ENCODE measurements at places on chromosomes 5 and 9.

GRCh38 chr9:77648234-77649108 lies at the start of gene GNA14:
TSS of gene GNA14 (minus strand) at chr9:77648322. CDS start at chr9:77647793, 529 bp downstream.
- no peak for DNase-seq

- no peak for DNase-seq
These were observed at the start of gene SLCO6A1 for GRCh38 chr5:102498271-102499034. TSS of gene SLCO6A1 (minus strand) at chr5:102499001. CDS start at chr5:102498844, 157 bp downstream.

GRCh38 chr9:131799177-131799823 lies 59.4 kb upstream of the RAPGEF1 start:
- peak; percentile 73 for DNase-seq

DNA sequence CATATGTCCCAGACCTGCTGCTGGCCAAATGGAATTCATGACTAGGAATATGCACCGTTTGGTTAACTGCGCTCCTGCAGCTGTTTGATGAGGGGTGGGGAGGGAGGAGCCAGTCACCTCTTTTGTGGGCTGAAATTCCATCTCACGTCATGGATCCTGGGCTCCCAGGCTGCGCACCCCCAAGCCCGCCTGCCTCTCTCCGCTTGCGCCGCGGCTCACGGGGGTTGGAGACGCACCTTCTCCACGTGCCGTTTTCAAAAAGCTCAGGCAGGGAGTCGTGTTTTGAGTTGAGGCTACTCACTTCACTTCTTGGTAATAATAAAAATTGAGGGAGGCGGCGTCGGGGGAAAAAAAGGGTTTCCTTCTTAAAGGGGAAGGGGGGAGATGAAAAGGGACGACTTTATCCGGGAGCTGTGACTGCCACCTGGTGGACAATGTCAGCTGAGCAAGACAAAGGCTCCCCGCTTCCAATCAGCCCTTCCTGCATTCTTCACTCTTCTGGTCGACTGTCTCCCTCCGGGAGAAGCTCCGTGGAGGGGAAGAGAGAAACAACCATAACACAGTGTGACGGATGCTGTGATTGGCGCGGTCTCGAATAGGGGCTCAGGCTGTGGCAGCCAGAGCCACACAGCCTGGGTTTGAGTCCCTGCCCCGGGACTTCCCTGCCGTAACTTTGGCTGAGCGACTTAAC lies 15.9 kb upstream of the C5orf47 start:
- DNase-seq, result peak; percentile 82

GRCh38 chr5:153598099-153598498 lies 107.6 kb downstream of the GRIA1 start:
- no peak for DNase-seq

GRCh38 chr5:146698651-146699050 lies 179.9 kb downstream of the PPP2R2B start:
- no peak for DNase-seq

- DNase-seq, result peak; percentile 80
These were observed 19.0 kb downstream of the NEURL1B start for GRCh38 chr5:172659909-172660628.

DNA sequence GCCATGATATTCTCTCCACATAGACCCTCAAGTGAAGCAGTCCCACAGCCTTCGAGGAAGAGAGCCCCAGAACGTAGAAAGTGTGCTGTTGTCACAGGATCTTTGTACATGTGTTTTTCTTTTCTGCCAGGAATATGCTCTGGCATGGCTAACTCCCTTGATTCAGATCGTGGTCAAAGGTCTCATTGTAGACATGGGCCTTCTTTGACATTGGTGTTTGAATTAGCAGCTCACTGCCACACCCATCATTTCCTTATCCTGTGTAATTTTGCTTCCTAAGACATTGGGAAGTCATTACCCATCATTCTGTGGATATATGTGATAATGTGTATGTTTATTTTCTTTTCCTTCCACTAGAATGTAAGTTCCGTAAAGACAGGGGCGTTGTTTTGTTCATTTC lies 25.5 kb downstream of the MTRR start:
- no peak for DNase-seq

DNA sequence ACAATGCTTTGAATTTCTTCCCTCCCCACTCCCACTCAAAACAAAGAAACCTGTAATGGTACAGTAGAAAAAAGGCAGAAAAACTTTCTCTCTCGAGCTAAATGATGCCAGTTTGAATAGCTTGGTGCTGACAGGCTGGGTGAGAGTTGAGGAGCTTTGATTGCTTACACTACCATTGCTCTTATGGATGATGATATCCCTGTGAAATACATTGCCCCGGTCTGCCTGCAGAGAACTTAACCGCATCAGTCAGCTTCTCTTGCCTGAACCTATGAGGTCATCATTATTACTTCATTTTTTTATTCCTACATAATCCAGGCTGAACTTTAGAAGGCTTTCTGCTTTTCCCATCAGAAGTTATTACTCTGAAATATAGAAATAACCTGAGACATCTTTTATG lies 69.3 kb downstream of the ISL1 start:
- DNase-seq, result no peak

DNA sequence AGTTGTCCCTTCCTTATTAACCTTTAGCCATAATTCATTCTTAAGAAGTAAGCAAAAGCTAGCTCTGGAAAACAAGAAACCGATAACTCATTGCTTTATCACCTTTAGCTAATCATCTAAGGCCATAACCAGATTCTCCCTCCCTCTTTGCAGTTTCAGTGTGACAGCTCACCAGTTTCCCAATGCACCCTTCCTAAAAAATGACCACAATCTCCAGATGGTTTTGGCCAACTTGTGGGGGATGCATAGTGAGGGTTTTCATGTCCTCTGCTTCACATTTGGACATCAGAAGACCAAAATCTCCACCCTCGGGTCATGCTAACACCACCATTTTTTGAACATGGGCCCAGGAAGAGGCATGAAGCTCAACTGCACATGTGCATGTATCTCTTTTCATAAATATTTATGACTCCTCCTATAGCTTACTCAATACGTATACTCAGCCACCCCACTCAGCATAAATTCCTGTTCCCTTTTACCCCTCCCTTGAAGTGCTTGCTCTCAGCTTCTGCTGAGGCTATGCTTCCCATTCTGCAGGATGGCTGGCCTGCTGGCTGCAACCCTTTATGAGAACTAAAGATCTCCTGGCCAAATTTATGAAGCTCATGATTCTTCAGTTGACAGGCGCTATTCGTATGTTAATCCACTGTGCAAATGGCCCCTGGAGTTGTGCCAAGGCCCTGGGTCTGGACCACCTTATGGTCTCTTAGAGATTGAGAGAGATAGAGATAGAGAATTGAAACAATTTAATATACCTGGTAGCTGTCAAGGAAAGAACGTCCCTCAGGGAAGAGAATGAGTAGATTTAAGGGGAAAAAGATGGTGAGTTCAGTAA lies 14.8 kb downstream of the PPP3R2 start:
- no peak for DNase-seq

DNA sequence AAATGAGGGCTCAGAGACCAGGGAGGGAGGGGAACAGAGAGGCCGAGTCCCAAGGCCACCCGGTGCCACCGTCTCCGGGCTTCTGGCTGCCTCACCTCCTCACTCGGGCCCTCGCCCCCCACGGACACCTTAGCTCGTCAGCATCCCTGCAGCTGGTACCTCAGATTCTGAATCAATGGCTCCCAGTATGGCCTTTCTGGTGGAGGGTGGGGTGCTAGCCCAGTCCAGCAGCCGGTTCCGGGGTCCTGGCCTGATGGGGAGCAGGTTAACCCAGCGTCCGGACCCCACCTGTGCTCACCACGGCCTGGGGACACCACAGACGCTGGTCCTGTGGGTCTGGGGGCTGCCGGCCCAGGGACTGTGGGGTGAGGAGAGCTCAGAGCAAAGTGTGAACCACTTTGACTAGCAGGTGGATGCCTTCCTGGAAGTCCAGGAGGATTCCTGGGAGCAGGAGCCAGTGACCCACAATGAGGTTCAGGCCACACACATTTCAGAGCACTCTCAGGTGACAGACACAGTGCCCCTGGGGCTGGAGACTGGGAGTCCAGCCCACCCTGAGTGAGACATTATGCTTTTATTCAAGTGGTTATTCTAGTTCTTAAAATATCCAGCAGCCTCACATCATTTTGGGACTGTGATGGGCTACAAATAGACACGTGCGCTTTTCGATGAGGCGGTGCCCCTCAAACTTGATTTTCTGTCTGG lies 53.3 kb downstream of the AHRR start:
- no peak for DNase-seq

DNA sequence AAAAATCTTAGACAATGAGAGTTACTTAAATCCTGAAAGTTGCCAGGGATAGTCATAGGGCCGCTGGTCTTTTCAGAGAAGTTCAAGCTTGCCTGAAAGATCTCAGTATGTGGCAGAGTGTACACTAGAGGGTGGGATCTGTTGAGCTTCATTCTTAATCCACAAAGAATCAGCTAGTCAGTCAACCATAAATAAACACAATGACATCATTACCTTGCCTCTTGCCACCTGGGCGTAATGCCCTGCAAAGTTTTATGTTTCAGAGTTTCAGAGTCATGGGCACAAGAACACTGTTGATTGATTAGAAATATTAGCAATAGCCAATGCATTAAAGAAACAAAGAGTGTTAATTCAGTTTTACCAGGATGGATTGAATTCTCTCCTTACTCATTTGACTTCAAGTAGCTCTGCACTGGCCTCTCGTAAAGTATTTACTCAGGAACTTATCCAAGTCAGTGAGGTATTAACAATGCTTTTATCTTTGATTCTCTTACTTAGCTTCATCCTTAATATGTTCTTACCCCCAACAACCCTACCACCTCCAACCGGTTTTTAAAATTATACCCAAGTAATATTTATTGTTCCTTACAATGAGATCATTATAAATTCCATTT lies 14.3 kb upstream of the ANXA1 start:
- no peak for DNase-seq

GRCh38 chr5:161676103-161676502 lies 9.4 kb upstream of the GABRA6 start:
- DNase-seq, result peak; percentile 5

DNA sequence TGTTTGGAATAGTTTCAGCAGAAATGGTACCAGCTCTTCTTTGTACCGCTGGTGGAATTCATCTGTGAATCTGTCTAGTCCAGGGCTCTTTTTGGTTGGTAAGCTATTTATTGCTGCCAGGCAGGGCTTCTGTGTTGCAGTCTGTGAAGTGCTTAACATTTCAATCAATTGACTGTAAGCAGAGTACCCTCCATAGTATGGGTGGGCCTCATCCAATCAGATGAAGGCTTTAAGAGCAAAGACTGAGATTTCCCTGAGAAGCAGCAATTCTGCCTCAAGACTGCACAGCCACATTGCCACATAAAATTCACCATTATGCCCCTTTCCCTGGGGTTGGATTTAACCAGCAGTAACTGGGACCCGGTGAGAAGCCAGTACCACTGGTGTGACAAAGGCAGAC lies 98.9 kb upstream of the ICE1 start:
- DNase-seq, result no peak

DNA sequence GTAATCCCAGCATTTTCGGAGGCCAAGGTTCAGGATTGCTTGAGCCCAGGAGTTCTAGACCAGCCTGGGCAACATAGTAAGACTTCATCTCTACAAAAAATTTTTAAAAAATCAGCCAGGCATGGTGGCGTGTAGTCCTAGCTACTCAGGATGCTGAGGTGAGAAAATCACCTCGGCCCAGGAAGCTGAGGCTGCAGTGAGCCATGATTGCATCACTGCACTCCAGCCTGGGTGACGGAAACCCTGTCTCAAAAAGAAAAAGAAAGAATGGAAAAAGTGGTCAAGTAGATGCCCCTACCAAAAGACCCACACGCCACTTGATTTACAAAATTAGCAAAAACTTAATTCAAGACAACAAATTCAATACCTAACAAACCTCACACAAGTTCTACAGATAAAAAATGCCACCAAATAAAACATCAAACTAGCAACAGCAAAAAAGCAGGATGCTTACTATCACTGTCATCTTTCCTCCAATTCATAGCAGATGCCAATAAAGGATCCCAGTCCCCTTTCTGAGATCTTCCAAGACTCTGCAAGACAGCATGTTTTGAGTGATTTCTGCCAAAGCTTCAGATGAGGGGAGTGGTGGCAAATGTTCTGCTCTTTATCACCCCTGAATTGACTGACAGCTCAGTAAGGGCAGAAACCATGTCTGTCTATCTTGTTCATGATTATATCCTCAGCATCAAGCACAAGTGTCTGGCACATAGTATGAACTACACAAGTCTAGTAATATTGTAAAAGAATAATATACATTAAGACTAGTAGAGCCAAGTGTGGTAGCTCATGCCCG lies 34.2 kb upstream of the TESK1 start:
- no peak for DNase-seq

GRCh38 chr9:124695280-124695890 lies 75.7 kb downstream of the NR6A1 start:
- no peak for DNase-seq

DNA sequence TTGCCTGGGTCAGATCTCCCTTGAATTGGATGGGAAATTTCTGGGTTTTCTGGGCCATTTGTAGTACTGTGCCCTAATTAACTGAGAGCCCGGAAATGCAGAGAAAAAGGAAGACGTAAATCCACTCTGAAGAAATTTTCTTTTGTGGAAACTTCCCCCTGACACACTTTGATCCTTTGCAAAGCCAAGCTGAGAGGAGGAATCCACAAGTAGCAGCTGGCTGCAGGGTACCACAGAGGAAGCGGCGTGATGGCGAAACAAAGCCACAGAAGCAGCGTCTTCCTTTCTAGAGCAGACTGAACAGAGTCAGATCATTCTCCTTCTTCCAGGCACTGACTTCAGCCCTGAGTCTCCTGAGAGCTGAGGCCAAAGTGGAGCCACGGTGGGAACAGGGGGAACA lies 47.1 kb upstream of the ZNF354A start:
- no peak for DNase-seq

GRCh38 chr9:130955947-130956621 lies 17.0 kb upstream of the FIBCD1 start:
- no peak for DNase-seq

DNA sequence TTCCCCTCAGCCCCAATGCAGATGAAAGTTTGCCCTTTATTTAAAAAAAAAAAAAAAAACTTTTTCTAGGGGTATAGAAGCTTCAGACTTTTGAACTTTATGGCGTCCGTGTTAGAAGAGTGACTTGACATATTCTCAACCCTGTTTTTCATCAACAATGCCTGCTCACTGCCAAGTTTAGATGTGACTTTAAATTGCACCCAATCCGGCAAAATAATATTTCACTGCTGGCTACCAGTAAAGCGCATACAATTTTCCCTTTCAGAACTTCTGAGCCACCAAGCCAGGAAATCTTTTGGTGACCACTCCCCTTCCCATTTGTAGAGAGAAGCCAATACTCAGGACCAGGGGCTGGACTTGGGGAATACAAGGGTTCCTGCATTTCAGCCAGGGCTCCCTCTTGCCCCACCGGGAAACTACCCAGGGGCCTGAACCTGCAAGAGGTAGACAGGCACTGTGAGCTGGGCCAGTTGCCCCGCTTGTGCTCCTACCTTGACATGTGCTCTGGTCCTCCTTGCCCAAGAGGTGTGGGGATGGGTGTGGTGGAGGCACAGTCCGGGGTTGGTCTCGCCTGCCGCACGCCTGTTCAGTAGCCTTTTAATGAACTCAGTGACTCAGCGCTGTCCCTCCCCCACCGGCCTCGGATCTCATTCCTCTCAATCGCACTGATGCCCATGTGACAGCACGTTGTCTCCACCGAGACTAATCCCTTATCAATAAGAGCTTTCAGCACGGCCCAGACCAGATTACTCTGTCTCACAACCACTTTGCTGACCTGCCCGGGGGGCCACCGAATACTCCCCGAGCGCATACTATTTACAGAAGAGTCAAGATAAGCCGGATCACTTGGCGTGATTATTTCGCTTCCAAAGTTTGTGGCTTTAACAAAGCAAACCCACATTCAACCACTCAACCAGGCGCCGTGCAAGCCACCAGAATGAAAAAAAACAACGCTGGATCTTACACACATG lies 226.4 kb downstream of the DCP2 start:
- peak; percentile 81 for DNase-seq

- no peak for DNase-seq
These were observed 356.0 kb downstream of the DMAC1 start for GRCh38 chr9:7443541-7443940.
